Activated CD8-positive, alpha-beta memory T cell treated with anti-CD3 and anti-CD28 coated beads, Interleukin-2, amount 50 U/mL, for 4 hours (primary cell): ENCODE measurements at places on chromosomes 7 and 10.

DNA sequence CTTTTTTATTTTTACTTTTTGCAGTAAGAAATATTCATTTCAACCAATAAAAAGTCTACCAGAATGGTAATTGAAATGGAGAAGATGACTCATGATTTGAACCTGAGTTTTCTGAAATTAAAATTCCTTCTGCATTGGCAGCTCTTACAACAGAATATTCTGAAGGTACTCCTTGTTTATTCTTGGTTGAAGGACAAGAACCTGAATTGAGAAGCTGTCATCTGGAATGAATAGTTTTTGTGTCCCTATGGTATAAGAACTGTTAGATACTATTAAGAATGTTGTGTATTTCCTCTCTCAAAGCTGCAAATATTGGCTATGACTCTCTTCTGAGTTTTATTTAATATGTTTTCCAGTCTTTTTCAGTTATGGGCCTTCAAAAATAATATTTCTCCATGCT is 56.1 kb downstream of the CDK1 start:
- no peak for DNase-seq

GRCh38 chr10:3197348-3198003 is 24.9 kb upstream of the PITRM1 start:
- peak; percentile 65 for DNase-seq

- no peak for DNase-seq
Observed at GRCh38 chr10:25508112-25508815, 333.5 kb downstream of the GPR158 start.

GRCh38 chr10:6647811-6648526 is 67.9 kb upstream of the PRKCQ start:
- peak; percentile 71 for DNase-seq

DNA sequence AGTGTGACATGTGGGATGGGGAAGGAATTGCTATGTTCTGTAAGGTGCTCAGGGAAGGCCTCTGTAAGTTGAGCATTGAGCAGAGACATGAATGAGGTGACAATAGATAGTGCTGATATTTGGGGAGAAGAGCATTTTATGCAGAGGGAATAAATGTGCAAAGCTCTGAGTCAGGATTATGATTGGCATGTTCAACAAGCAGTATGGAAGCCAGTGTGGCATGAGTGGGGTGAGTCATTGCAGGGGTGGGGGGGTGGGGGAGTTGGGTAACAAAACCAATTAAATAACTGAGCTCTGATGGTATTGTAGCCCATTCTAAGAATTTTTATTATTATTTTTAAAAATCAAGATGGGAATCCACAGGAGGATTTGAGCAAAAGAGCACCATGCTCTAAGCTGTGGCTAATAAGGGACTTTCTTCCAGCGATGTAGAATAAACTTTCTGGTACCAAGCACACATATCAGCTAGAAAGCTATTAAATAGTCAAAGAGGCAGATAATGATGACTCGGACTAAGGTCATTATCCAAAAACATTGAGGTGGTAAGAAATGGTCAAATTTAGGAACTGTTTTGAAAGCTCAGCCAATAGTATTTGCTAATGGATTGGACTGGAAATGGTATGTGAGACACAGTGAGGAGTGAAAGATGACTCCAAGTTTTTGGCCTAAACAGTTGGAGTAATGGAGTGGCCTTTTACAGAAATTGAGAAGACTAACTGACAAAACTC is 96.4 kb downstream of the PRKG1 start:
- no peak for DNase-seq

- DNase-seq, result peak; percentile 34
Observed at GRCh38 chr10:132248455-132249225, 59.1 kb downstream of the STK32C start.
